ENCODE measurements at places on chromosomes 3 and 15.

GRCh38 chr3:163776743-163777142 is 1301.6 kb downstream of the SI start:
- DNase-seq, result no peak

GRCh38 chr3:133821767-133822638 is 16.4 kb downstream of the SRPRB start:
- DNase-seq, result peak; percentile 63

DNA sequence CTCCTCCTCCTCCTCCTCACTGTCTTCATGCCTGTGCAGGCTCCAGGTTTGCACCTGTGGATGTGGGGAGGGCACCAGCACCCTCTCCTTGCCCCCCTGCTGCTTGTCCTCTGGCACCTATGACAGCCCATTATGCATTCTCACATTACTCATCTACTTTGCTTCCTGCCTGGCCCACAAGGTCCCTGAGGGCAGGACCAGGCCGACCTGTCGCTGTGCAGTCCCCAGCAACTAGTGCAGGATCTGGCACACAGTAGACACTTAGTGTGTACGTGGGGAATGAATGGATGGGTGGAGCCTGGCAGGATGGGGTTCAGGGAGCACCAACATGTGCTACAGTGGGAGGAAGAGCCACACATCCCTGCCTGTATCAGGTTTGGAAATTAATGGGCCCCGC is 58.3 kb upstream of the TMEM115 start:
- DNase-seq, result no peak

DNA sequence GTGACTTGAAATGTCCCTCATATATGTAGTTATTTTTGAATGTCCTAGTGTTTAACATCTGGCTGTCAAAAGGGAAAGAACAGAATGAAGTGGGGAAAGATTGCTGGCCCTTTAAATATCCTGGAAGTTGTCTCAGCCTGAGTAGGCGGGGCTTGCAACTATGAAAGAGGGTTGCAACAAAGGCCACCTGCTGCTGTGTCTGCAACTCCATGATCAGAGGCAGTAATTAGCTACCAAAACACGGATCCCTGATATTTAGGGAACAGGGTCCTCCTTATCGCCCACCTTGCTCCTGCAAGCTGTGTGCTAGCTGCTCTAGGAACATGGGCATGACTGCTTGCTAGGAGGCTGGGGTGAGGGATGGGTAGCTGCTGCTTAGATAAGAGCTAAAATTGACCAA is 100.2 kb upstream of the CFAP20DC start:
- DNase-seq, result no peak

- no peak for DNase-seq
Measured at GRCh38 chr3:23834082-23834870, 28.5 kb downstream of the UBE2E1 start.

DNA sequence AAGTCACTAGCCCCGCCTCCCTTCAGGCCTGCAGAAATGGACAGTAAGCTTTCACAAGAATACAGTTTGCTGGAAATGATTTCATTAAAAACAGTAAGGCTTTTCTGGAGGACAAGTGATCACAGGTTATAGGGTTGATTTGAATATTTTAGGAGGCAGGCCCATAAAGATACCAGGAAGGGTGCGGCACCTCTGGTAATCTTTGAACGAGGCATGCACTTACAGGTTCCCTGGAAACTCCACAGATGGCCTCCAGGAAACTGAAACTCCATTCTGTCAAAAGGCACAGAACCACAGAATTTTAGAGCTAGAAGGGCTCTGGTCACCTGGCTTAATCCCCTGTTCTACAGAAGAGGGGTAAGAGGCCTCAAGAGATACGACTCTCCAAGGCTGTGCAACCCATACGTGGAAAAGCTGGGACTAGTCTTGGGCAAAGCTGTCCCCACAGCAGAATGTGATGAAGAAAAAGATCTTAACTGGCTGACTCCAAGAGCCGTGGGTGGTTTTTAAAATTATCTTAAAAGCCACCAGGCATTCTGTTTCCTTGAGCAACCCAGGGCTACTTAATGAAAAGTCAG is 1.2 kb downstream of the STARD5 start:
- no peak for DNase-seq

GRCh38 chr3:122918576-122919290 is 108.8 kb downstream of the SEMA5B start:
- DNase-seq, result no peak

DNA sequence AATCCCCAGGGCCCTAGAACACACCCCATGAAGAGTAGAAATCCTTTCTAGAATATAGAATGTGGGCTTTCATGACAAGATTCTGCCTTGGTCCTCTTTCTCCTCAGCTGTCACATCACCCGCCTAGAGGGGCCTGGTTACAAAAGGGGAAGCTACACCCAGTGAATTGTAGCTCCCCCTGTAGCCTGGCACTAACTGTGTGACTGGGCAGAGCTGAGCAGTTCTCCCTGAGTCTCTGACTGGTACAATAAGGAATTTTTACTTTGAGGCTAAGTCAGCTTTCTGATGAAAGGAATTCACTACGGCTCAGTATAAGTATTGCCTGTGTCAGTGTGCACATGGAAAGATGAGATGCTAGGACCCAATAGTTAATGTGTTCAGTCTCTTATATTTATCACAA is 28.7 kb upstream of the ZNF148 start:
- no peak for DNase-seq

GRCh38 chr3:158434412-158435038 is 136.5 kb upstream of the MLF1 start:
- DNase-seq, result peak; percentile 33

GRCh38 chr3:133746712-133747066 is 496 bp downstream of the TF start:
- no peak for DNase-seq

GRCh38 chr3:32667072-32667582 is 17.9 kb upstream of the CNOT10 start:
- DNase-seq, result no peak

DNA sequence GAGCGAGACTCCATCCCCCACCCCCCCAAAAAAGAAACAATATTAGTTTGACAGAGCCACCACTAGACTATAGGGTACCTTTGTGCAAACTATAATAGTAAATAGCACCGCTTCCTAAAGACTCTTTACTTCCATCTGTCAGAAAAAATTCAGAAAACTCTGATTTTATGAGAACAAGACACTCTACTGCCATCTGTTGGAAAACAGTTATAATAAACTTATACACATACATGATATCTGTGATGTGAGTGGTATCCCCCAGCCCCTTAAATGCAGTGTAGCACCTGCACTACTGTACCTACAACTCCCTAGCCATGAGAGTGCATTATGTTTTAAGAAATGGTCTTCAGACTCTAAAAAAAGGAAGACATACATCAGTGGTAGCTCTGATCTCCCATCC is 47.1 kb upstream of the CTDSPL start:
- no peak for DNase-seq

DNA sequence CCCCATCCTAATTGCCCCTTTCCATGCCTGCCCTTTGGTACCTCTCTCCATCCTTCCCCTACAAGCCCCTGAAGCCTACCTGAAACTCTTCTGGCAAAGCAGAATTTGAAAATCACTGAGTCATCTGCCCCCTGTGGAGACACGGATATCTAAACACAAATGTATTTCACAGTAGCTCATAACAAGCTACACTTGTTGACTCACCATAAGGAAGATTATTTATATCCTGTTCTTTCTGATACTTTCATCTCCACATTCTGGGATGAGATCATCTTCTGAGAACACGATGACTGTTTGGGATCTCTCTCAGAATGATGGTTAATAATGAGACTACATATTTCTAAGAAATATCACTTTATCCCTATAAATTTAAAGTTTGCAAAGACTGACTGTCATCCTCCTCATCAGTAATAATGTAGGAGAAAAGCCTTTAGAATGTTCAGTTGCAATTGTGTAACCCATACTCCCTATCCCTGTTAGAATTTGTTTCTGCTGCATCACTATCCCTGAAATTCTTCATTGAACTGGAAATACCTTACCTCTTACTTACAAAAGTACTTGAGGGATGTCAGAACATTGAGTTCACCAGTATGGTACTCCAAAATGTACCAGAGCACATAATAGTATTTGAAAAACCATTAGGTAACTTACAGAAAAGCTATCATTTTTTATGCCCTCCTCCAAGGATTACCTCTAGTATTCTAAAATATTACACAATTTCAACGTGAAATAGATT is 116.1 kb upstream of the IL12A start:
- no peak for DNase-seq

DNA sequence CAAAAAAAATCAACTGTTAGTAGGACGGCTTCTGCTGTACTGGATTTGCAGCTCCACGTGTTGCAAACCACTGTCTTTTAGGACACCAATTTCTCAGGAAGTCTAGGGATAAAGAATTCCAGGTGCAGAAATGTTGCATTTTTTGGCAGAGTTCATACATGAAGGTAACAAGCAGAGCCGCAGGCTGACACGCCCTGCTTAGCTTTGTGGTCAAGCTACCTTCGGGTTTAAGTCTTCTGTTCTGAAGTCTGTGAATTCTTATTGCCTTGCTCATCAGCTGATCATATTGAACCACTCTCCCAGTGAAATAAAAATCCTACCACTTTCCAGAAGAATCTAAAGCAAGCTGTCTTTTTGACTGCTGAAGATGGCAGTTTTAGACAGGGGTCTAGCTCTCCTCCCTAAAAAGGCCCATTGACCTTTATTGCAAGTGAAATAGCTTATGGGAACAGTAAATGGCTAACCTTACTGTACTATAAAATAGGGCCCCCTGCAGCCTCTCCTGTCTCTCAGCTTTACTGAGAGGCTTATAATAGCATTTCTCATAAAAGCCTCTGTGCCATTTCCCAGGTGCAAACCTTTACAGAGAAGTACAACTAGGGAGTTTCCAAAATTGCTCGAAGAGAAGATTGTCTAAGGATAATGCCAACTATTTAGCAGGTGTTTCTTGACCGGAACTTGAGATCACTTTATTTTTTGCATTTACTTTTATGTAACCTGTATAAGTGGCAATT is 262.2 kb upstream of the IL12A start:
- no peak for DNase-seq

- no peak for DNase-seq
Measured at GRCh38 chr3:112746675-112747280, 99.9 kb downstream of the CD200R1L start.

- DNase-seq, result no peak
Measured at GRCh38 chr15:72116731-72117485, 1.0 kb downstream of the MYO9A start.

DNA sequence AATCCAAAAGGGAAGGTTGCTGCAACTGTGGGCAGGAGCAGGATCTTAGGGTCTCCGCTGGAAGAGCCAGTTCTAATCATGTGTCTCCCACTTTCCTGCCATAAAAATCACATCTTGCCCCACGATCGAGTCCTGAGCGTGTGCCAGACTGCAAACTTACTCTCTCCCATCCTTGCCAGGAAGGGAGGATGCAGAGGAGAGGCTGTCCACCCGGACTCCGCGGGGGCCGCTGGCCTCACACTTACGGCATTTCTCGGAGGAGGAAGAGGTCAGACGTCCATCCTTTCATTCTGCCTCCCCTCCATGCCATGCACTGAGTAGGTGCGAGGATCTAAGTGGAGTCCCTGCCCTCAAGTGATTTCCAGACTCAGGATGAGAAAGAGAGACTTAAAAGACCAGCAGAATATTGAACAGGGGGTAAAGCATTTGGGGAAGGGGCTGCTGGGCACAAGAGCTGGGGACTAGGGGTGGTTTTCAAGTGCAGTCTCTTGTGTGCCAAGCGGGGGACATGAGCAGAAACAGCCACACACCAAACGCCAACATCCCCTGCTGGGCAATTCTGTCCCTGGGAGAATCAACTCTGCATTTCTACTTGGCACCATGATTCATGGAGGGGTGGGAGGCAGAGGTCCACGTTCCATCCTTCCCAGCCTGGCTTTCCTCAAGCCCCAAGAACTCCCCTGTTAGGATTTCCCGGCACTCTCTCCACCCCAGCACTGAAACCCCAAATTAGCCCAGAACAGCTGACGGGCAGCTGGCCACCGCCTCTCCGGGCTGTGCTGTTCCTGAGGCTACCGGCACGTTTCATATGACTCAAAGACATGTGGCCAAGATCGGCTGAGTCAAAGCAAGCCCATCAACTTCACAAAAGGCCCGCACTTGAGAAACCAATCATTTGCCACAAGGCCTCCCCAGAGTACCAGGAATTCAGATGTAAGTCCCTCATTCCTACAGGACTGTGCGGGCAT is 11.6 kb downstream of the OXTR start:
- no peak for DNase-seq

DNA sequence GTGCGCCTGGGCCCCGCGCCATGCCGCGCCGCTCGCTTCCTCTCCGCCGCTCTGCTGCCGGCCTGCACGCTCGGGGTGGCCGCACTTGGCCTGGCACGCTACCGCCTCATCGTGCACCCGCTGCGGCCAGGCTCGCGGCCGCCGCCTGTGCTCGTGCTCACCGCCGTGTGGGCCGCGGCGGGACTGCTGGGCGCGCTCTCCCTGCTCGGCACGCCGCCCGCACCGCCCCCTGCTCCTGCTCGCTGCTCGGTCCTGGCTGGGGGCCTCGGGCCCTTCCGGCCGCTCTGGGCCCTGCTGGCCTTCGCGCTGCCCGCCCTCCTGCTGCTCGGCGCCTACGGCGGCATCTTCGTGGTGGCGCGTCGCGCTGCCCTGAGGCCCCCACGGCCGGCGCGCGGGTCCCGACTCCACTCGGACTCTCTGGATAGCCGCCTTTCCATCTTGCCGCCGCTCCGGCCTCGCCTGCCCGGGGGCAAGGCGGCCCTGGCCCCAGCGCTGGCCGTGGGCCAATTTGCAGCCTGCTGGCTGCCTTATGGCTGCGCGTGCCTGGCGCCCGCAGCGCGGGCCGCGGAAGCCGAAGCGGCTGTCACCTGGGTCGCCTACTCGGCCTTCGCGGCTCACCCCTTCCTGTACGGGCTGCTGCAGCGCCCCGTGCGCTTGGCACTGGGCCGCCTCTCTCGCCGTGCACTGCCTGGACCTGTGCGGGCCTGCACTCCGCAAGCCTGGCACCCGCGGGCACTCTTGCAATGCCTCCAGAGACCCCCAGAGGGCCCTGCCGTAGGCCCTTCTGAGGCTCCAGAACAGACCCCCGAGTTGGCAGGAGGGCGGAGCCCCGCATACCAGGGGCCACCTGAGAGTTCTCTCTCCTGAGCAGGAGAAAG is 951 bp downstream of the GPR62 start:
- DNase-seq, result no peak

DNA sequence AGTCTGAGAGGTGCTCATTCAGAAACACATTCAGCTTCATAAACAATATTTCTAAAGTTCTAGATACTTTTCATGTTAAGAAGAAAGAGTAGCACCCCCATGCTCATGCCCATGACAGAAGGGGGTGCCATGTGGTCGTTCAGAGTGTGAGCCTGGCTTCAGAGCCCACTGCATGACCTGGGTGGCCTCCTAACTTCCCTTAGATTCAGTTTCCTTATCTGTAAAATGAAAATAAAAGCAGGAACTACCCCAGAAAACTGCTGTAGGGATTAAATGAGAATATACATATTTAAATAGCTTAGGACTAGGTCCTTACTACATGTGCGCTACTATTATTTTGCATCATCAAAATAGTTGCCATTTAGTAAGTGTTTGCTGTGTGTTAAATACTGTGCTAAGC is 69.2 kb downstream of the ABHD5 start:
- DNase-seq, result no peak

DNA sequence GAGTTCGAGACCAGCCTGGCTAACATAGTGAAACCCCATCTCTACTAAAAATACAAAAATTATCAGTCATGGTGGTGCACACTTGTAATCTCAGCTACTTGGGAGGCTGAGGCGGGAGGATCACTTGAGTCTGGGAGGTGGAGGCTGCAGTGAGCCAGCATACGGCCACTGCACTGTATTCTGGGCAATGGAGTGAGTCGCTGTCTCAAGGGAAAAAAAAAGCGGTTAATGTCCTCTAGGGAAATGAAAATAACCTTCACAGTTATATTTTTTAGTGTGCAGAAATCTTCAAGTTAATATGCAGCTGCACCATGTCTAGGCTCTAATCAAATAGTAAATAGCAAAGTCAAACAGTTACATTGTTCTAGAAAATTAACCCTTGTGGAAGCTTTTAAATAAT is 14.8 kb downstream of the CEP19 start:
- no peak for DNase-seq
